GM04503 (cell line): ENCODE measurements at places on chromosomes 5 and 9.
A peak's percentile ranks its signal among the peaks of the same experiment; 100 is the strongest.

DNA sequence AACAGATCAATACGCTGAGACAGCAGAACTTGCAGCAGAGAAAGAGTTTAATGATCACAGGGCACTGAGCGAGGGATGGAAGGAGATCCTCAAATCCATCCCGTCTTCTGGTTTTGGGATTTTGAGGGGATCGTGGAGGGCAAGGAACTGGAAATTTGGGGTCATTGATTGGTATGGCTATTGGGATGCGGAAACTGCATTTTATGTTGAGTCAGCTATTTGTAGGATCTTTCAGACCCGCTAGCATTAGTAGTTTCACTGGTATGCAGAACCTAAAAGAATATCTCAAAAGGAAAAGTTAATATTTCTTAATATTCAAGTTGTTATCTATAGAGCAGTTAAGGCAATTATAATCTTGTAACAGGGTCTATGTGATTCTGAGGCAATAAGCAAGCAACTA is 771.7 kb upstream of the CTNND2 start:
- DNase-seq: no peak

DNA sequence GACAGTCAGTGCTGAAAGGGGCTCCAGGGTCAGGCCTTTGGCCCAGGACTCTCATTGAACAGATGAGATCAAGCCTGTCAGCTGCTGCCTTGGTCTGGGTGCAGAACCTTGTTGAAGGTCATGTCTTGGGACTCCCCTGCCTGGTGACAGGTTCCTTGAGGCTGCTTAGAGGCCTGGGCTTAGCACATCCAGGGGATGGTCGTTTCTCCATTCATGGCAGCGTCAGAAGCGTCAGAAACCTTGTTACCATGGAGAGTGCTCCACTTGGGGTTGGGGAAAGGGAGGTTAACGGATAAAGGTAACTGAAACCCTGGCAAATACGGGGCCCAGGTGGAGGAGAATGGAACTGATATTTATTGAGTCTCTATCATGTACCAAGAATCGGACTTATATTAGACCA is 8.8 kb downstream of the ARPC5L start:
- DNase-seq: no peak

DNA sequence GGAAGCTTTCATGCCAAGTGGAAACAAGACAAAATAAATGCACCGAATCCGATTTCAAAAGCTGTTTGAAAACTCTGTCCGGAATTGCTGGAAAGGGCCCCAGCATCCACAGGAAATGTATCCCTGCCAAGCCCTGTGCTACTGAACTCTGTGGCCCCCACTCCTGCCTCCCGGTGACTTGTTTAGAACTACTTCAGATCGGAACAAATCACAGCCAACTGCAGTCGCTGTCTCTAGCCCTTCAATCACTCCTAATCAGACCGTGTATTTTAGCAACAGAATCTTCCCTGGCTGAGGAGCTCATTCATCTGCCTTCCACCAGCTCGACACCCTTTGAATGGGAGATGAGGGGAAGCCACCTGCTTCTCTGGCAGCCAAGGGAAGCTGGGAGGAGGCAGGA is 94.1 kb downstream of the KCNIP1 start:
- DNase-seq: no peak

- peak; percentile 95 for DNase-seq
These were observed 55.1 kb downstream of the NUP214 start for GRCh38 chr9:131180454-131180853.

- DNase-seq: no peak
These were observed 133.3 kb upstream of the TLX3 start for GRCh38 chr5:171175746-171176145.

- no peak for DNase-seq
These were observed 3.1 kb downstream of the FBLL1 start for GRCh38 chr5:168531987-168532864.

GRCh38 chr9:90034071-90034470 is 429.3 kb downstream of the GADD45G start:
- no peak for DNase-seq

DNA sequence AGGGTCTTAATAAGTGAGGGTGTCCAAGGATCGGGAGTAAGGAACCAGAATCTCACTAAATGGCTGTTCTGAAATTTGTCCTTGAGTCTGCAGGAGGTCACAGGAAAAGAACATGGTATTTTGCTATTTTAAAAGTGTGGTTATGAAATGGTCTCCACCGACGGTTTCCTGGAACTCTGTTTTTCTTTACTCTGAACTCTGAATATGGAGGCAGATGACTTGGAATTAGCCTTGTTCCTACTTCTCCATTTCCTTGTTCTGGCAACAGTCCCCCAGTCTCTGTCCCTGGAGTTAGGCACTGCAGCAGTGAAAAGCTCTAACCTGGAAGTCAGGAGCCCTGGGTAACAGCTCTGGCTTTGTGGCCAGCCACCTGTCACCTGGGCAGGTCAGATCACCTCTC is 46.6 kb upstream of the C5orf58 start:
- no peak for DNase-seq

- DNase-seq: no peak
These were observed 409.5 kb downstream of the MLLT3 start for GRCh38 chr9:20212806-20213205.

GRCh38 chr5:31382051-31382878 is 149.6 kb downstream of the DROSHA start:
- DNase-seq: no peak

DNA sequence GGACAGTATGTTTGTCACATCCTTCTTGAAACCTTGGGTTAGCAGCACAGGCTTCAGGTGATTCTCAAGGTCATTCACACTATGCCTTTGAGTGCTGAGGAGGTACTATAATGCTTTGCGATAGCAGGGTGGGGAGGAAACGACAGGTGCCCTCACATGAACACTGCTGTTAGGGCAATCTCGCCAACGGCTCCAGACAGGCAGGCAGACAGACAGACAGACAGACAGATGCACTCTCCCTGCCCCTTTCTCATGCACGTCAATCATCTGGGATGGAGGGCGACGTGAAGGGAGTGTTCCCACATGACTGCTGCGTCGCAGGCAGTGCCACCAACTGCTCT is 82.9 kb downstream of the RAPGEF1 start:
- DNase-seq: no peak

DNA sequence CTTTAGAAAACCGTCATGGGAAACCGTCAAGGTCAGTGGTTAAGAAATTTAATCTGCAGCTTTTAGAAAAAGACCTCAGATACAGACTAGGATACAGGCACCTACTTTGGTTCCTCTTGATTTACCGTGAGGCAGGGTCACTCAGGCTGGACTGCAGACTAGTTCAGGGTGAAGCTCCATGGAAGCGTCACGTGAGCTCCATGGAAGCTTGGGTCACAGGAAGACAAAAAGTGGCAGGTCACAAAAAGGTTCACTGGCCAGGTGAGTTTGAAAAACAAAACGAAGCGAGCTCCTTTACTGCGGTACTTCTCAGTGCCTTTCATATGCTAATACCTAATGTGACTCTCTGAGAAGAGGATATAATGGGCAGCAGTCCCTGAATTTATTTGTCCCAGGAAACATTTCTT is 43.0 kb downstream of the PRRC2B start:
- DNase-seq: no peak

- DNase-seq: no peak
These were observed 22.1 kb downstream of the ANKRD33B start for GRCh38 chr5:10586008-10586407.
